Stimulated activated CD4-positive, alpha-beta T cell treated with anti-CD3 and anti-CD28 coated beads, Interleukin-1b, Interleukin-23, amount 100 ng/mL, for 1 hour (primary cell): ENCODE measurements at places on chromosomes 4 and X.

- no peak for DNase-seq
Observed at GRCh38 chr4:160265014-160265413, 1162.1 kb downstream of the RAPGEF2 start.

- DNase-seq = no peak
Observed at GRCh38 chrX:20230406-20230805, 36.3 kb downstream of the RPS6KA3 start.

DNA sequence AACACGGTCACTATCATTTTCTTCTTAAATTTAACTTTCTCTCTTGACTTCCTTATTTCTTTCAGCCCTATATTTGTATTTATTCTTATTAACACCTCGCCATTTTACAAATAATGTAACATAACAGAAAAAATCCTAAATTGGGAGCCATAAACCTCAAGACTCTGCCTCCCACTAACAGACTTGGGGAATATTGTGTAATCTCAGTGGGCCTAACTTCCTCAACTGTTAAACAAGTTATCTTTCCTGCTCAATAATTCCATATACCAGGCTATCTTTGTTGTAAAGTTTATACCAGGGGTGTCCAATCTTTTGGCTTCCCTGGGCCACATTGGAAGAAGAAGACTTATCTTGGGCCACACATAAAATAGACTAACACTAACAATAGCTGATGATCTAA, 26.2 kb downstream of the PRSS12 start:
- DNase-seq = no peak

DNA sequence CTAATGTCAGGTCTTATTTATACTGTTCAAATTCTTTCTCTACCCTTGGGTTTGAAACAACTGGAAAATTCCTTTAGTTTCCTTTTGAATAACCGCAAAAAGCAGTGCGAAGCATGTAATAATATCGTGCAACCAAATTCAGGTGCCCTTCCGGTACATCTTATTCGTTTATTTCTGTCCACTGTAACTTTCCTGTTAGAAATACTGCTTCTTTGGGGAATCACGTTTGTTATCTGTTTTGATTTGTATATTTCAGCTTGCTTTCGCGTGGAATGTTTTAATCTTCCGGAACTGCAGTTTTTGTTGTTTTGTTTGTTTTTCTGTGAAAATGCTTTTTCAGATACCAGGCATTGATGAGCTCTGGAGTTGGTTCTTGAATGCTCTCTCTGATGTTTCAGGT, 85.7 kb upstream of the HPRT1 start:
- no peak for DNase-seq

- DNase-seq = no peak
Observed at GRCh38 chr4:80302616-80303223, 32.8 kb upstream of the CFAP299 start.

DNA sequence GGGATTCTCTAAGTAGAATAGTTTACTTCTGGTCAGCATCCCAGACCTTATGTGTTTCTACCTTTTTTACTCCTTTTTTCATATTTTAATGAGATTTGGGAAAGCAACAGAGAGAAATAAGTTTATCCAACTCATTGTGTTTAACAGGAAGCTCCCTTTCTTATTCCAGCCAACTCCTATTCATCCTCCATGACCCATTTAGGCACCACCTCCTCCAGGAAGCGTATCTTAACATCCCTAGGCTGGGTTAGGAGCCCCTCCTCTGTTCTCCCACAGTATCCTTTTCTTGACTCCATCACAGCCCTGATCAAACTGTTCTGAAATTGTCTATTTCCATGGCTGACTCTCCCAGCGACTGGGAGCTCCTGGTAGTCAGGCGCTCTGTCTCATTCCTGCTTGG, 18.8 kb upstream of the IQSEC2 start:
- no peak for DNase-seq

DNA sequence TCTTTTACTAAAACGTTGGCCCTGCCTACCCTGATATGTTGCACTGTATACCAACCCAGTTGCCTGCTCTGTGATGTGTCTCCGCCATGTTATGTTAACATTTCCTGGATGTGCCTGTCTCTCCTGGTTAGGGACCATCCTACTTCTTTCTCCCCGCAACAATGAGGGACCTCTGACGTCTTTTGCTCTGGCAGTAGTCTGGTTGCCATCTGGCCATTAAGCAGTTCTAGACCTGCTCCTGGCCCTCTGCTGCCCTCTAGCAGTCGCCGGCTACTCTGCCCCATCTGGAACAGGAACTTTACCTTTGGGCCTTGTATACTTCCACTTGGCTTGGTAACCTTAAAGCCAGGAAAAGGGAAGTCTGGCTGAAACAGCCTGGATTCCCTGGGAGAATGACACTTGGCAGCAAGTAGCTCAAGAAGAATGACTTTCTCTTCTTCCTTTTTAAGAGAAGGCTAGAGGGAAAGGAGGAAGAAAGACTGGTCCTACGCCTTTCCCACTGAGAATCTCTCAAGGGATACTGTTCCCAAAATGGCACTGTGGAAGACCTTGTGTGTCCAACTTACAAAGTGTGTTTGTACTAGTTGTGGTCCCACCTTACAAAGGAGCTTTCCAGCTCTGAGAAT, 63.5 kb downstream of the GPC3 start:
- no peak for DNase-seq

GRCh38 chr4:110753466-110753865, 130.6 kb upstream of the PITX2 start:
- DNase-seq = no peak

DNA sequence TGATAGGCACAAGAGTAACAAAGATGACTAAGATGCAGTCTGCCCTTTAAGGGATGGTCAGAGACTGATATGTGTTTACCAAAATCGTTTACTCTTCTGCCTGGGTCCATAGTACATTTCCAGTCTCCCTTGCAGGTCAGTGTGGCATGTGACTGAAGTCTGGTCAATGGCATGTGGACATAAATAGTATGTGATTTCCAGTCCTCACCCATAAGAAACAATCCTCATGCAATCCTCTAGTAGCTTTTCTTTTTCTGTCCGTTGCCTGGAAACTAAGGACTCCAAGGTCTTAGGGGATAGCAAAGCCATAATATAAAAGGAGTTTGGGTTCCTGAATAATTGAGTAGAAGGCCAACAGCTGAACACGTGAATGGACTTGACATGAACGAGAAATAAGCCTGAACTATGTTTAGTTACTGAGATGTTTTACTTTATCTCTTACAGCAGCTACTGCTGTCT, 1.1 kb downstream of the SLC9B2 start:
- no peak for DNase-seq

DNA sequence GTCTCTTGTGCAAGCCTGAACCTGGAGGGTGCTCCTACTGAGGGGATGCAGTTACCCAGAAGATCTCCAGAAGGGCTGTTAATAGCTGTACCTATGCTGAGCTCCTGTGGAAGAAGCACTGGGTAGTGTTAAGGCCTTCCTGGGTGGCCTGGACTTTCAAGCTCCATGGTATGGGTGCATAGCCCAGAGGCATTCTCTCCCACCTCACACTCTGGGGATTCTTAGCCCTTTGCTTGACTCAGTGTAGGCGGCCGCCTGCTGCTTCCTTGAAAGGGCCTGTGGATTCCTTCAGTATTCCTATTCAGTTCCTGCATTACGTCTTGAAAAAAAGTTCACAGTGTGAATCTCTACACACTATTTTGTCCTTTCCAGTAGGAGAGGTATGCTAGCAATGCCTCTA, 235.7 kb upstream of the MAGEB16 start:
- DNase-seq = no peak

- no peak for DNase-seq
Observed at GRCh38 chr4:89797117-89797516, 39.8 kb downstream of the SNCA start.

GRCh38 chr4:61553557-61554125, 353.5 kb downstream of the ADGRL3 start:
- DNase-seq = no peak

DNA sequence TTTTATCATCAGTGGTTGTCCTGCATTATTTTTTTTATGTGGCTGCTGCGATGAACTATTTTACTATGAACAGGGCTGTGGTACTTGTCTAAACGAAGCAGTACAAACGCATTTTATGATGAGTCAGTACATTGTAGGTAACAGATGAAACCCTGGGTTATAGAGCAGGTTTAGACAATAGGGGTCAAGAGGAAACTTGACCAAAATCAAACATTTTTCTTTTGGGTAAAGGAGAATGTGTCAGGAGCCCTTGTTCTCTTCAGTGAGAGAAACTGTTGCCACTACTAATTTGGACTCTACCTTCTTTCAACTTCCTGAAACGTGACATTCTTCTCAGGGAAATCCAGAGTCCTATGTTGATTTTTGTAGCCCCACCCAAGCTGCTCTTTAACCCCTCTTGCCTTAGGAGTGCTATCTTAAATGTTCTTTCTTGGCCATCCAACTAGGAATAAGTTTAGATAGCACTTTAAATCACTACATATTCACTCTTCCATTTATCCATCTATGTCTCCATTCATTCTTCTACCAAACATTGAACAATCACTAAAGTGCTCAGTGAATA, 415.8 kb upstream of the NR3C2 start:
- DNase-seq = no peak

GRCh38 chrX:55546956-55547355, 57.3 kb upstream of the USP51 start:
- DNase-seq = no peak

DNA sequence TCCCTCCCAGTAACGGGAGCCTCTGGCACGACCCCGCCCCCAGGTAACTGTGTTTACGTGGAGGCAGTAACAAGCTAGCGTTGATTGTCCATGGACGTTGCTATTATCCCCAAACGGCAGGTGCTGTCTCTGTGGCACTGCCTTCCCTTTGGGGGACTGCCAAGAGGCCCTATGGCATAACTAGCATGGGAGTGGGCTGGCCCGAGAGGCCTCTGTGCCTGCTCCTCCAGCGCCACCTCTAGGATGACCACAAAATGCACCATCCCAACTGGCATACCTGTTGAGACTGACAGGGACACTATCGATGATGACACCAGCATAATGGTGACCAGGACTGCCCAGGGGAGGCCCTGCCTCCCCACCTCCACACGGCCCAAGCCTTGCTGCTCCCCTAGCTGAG, 1.5 kb downstream of the SRPK3 start:
- DNase-seq = no peak

DNA sequence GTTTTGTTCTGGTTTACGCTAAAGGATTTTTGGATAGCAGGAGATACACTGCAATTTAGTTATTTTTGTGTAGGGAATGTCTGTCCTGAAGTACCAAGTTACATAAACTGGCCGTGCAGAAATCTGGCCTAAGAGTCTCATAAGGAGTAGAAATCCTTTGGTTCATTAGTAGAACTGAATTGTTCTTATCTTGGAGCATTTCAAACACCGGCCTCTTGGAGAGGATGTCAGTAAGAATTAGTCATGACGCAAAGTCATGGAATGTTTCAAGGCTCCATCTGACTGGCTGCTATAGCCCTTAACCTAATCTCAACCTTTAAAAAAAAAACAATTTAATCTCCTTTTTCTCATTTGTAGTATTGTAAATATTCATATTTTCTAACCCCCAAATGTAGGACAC, 15.2 kb downstream of the PDLIM3 start:
- no peak for DNase-seq

GRCh38 chr4:30866907-30867306, 146.7 kb downstream of the PCDH7 start:
- no peak for DNase-seq

DNA sequence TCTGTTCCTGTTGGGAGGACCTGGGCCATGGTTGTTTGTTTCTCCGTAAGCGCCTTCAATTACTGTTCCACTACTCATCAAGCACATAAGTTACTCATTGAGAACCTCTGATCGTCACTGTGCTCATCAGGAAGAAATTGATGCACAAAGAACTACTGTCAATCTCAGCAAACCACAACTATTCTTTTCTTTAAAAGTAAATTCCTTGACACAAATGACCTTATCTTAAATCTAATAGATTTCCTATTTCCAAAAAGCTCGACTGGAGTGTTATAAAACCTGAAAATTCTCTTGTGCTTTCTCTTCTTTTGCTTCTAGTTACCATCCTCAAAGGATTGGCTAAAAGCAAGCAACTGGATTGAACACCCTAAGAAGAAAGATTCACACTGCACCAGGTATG, at the start of gene MUC7:
Gene MUC7 (plus strand): TSS at position 301 of the 400 bp plus-strand sequence. CDS start 1,825 bp downstream, outside the sequence.
- no peak for DNase-seq

DNA sequence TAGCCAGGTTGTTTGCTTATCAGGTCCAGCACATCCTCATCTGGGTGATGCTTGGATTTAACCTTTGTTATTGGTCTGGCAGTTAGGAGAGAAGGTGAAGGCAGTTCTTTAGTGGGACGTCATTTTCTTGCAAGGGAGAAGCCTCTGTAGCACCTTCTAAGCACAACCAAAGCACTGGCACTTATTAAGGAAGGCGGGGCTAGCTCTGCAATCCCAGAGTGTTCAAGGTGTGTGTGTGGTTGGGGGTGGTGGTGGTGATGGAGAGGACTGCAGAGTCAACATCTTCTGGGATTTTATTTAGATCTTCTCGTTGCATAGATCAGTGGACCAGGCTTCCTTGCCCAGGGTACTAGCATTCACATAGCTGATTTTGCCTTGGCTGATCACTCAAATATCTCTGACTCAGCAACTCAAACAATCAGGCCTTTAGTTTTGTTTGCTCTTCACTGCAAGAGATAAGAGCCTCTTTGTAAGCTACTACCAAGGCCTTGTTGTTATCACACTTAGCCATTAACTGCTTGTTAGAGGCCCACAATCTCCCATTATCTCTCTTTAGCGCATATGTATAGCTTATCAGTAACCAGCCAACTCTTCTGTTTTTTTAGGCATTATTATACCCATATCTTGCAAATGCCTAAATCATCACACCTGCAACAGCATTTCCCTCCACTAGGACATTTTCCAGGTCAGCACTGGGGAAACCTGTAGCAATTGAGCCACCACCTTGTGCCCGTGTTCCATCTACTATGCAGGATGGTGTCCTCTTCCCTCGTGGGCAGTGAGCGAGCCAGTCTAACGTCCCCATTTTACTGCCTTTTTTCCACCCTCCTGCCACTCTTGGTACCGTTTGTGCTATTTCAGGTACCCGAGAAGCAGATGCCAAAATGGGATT, 36.5 kb upstream of the LINC00632 start:
- no peak for DNase-seq

GRCh38 chrX:149950681-149951080, 12.4 kb upstream of the EOLA2 start:
- no peak for DNase-seq

DNA sequence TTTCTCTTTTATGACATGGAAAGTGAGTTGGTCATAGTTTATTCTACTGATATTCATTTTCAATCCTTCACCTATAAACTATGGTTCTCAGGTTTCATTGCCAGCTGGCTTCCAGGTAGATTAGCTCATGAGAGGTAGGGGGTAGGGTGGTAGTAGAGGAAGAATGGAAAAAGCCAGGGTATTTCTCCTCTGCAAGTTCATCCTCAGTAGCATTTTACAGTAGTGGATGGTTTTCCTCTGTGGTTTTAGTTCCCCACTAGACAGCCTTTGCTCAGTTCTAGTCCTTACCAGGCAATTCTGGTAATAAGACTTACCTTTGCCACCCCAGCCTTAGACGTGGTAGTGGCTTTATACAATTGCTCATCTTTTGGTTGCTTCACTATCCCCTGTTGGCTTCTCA, 8.9 kb upstream of the NAA11 start:
- no peak for DNase-seq
